ENCODE measurements at places on chromosomes 12 and 14.

DNA sequence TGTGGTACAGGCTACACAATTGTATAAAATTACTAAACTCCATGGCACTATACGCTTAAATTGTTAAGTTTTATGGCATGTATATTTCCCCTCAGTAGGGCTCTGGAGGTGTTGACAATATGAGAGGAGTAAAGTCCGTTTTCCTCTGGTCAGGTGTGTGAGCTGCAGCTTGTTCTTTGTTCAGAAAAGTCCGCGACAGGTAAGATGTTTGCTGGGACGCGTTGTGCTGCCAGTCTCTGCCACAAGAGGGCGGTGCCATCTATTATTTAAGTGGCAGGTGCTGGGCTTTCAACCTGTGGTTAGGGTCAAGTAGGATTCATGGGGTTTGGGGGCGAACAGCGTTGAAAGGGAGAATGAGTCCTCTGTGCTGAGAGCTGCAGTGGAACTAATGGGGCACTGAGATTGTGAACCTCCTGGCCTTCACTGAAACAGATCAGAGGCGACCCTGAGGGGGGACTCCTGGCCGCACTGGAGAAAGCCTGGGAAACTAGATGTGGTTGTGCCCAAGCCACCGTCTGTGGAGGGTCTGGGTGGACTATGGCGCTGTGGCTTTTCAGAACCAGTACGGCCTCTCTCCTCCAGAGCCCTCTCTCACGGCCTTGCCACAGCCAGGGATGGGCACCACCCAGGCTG is 179.0 kb downstream of the SLC15A4 start:
- DNase-seq = peak; percentile 85

GRCh38 chr14:82896476-82896875 is 1362.8 kb upstream of the SEL1L start:
- no peak for DNase-seq

DNA sequence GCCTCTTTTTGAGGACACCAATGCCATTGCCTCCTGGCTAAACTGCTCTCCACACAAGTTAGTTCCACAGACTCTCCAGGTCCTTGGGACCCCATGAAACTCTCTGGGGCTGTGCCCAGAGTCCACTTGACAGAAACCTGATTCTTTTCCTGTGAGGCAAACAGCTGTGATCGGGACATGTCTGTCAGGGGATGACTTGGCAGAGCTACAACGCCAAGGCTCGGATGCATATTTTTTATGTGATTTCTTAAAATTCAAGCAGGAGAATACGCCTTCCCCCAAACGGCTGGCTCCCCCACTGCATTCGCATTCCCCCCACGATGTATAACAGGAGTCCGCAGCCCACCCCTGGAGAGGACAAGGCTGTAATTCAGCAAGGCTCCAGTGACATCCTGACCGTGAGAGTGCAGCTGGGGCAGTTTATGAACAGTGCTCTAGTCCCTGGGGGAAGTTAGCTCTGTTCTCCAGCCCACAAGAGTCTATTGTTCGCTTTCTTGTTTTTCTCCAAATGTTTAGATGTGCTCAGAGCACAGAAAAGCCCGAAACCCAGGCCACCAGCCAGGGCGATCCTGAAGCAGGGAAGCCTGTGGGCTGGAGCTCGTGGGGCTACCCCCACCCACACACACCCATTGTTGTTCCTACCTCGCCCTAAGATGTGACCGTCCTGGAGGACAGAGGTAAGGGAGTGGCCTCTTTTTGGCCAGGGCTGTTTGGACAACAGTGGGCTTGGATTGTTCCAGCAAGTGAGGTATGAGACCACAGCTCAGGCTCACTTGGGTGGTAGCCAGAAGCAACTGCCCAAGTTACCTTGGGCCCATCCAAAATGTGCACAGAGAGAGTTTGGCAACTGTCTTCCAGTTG is 159.5 kb downstream of the ZFP36L1 start:
- peak; percentile 49 for DNase-seq

DNA sequence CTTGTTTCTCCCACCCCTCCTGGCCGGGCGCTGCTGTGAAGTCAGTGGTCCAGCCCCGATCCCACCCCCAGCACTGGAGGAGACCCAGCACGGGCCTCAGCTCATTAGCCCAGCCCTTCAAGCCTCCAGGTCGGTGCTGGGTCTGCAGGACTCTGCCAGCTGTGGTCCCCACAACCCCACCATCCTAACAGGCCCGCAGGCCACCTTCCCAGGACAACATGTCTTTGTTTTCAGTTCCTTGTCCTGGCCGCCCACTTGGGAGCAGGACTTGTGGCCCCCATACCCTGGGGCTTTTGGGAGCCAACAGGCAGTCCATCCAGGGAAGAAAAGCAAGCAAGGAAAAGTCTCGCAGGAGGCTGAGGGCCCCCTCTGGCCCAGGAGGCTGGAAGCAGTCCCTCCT is 60.0 kb downstream of the HRK start:
- no peak for DNase-seq

DNA sequence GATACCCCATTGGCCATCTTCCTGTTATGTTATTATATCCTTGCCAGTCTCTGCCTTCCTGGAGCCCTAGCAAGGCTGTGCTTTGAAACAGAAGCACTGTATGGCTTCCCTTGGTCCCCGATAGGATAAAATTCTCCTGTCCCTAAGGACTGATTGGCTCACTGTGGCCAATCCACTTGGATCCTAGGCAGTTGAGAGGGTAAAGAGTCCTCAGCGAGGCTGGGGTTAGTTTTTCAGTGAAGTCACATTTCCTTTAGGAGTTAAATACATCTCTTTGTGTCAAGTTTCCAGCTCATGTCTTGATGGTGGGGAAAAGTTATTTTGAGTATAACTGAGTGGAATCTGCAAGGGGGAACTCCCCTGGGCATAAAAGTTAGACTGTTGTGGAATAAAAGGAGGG is 7.3 kb downstream of the AACS start:
- DNase-seq = no peak

- peak; percentile 63 for DNase-seq
These were observed 135.8 kb downstream of the SLC8A3 start for GRCh38 chr14:70052990-70053389.

GRCh38 chr12:94380507-94380906 is 79.2 kb downstream of the CEP83 start:
- no peak for DNase-seq

- no peak for DNase-seq
These were observed 52.7 kb downstream of the PPM1A start for GRCh38 chr14:60301685-60302084.

DNA sequence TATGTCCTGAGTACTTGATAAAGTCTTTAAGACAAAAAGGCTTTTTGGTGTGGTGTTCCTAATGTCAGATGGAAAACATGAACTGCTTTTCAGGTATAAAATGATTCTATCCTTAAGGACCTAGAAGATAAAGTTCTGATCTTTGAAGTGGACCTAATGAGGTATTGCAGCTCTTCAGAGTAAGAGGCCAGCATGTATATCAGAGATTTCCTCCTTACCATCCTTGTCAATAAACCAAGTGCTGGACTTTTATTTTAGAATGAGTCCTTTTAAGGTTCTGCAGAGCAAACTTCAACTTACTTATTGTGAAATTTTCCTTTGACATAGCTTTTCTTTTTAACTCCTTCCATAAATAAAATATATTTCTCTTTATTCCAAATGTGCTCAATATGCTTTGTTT is 50.1 kb downstream of the UNC79 start:
- no peak for DNase-seq

DNA sequence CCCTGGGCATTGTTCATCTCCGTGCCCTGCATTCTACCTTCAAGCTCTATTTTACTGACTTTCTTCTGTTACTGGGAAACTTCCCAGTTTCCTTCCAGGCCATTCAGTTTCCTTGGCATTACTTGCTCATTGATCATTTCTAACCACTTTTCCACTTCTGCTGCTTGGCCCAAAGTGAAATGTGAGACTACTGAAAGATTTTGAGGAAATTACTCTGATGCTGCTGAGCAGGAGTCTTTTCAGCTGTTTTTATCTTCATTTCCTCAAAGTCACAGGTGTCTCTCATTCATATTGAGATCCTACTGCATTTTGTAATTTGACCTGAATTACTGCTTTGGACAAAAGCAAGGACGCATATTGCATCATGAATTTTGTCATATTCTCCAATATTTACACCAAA is 26.4 kb upstream of the DBX2 start:
- DNase-seq = no peak

GRCh38 chr12:117143008-117143532 is 43.9 kb upstream of the TESC start:
- DNase-seq = peak; percentile 87

- no peak for DNase-seq
These were observed 63.0 kb upstream of the PRMT8 start for GRCh38 chr12:3427956-3428355.

DNA sequence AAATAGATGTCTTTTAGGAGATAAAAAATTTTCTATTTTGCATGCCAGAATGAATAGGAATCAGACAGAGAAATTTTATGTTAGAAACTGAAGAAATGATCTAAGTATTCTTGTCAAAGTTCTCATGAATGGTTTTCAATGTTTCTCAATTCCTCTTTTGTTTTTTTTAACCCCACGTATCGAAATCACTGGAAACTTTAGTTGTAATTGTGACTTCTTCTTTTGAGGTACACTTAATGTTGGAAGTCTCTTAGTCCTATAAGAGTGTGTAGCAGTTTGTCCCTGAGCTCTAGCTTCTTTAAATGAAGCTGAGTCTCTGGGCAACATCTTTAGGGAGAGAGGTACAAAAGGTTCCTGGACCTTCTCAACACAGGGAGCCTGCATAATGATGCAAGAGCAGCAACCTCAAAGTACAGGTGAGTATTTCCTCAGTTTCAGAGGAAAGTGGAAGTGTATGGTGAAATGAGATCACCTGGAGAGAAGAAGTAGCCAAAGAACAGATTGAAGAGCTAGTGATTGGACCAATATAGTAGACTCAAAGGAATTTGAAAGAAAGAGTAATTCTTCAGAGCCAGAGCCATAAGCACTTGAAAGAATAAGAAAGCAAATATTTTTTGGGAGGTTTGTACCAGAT is at the start of gene CLEC6A:
CLEC6A (plus strand) TSS at position 236 of the 634 bp plus-strand sequence; CDS start at position 386, 150 bp downstream.
- DNase-seq = no peak

- peak; percentile 53 for DNase-seq
These were observed 70.1 kb downstream of the SLC6A15 start for GRCh38 chr12:84842406-84843013.

- no peak for DNase-seq
These were observed 15.2 kb upstream of the CLIP1 start for GRCh38 chr12:122437656-122438121.

GRCh38 chr12:52056801-52057637 is 5.8 kb downstream of the NR4A1 start:
- DNase-seq = peak; percentile 20

DNA sequence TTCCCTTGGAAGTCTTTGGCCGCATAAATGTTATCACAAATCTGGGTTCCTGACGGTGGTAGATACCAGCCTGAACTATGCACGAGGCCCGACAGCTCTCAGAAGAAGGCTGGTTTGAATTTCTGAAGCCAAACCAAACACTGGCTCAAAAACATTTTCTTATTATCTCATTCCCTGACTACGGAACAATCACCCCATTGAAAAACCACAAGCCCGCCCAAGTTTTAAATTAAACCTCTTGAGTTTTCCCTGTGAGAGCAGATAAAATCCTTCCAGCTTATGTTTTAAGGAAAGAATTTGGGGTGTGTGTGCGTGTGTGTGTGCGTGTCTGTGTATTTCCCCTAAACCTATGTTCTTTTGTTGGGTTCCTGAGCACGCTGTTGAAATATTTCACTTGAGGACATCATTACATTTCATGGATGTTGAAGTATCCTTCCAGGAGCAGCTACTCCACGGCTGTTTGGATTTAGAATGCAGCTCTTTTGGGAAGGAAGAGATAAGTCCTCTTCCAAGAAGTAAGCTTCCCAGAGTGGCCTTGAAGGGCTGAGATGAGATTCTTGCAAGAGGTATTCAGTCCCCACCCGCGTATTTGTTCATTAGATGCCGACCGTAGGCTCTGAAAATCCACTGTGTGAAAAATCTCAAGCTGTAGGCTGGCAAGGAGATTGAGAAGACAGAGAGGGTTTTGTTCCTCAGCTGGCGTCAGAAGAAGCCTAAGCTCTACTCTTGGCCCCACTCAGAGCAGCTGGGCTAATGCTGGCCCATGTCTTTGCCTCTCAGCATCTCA is 131.0 kb upstream of the NCOR2 start:
- DNase-seq = no peak

DNA sequence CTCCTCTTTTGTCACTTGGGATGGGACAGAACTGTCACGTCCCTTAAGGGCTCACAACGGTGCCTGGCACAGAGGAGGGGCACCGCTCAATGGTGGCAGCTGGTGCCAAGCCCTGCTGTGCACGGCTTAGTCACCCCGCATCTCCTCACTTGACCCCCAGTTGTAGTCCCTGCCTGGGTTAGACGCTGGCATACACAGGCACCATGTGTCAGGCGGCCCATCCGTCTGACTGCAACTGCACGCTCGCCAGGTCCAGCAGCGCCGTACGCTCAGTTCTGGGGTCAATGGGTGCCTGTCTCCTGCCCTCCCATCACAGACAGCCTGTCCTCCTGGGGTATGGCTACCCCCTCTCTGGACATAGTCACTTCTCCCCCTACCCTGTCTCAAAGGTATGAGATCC is 1.6 kb upstream of the PACS2 start:
- no peak for DNase-seq

GRCh38 chr14:51648296-51648695 is 3.4 kb upstream of the FRMD6 start:
- DNase-seq = no peak

DNA sequence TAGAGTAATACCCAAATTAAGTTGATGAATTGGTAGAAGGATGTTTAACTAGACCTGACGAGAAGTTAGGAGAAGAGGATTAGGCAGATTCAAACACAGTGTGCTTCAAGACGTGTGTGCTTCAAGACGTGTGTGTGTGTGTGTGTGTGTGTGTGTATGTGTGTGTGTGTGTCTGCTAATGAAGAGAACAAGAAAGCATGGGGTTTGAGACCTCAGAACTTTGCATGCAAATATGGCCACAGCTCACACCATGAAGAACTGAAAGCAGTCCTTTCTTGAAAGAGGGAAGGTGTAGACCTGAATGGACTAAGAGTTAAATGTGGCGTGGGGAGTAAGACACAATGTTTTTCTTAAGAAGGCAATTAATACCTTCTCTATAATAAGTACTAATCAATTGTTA is 32.5 kb upstream of the SSPN start:
- DNase-seq = no peak

GRCh38 chr12:131994589-131994988 is 44.8 kb downstream of the EP400 start:
- DNase-seq = no peak

GRCh38 chr12:52307836-52308805 is 13.1 kb downstream of the KRT83 start:
- DNase-seq = peak; percentile 85

GRCh38 chr12:110754101-110754793 is 11.6 kb upstream of the PPP1CC start:
- no peak for DNase-seq

GRCh38 chr12:63499567-63499966 is 168.7 kb downstream of the DPY19L2 start:
- no peak for DNase-seq

- DNase-seq = peak; percentile 34
These were observed 100.7 kb downstream of the LRRK2 start for GRCh38 chr12:40325349-40325960.

DNA sequence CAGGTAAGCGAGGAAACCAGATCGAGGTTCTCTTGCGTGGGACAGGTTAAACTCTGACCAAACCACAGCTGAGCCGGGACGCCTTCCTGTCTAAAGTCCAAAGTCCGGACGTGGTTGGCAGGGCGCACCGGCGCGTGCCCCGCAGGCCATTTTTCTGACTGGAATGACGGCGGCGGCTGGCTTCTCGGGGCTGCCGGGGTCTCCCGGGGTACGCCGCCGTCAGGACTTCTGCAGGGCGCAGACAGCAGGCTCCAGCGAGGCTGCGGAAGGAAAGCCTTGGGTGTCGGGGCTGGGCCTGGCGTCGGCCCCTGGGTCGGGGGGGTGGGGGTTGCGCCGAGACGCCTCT is 32.8 kb downstream of the MIA2 start:
- DNase-seq = peak; percentile 88

Measured in hepatocyte (in vitro differentiated cells).